Left renal pelvis (tissue), 4 donors: ENCODE measurements at places on chromosomes 12 and 14.
A peak's percentile ranks its signal among the peaks of the same experiment; 100 is the strongest.

- no peak for DNase-seq
These were observed 28.1 kb upstream of the CD163L1 start for GRCh38 chr12:7472060-7472459.

GRCh38 chr12:65662590-65662989 lies 161.7 kb upstream of the HMGA2 start:
- DNase-seq: no peak

DNA sequence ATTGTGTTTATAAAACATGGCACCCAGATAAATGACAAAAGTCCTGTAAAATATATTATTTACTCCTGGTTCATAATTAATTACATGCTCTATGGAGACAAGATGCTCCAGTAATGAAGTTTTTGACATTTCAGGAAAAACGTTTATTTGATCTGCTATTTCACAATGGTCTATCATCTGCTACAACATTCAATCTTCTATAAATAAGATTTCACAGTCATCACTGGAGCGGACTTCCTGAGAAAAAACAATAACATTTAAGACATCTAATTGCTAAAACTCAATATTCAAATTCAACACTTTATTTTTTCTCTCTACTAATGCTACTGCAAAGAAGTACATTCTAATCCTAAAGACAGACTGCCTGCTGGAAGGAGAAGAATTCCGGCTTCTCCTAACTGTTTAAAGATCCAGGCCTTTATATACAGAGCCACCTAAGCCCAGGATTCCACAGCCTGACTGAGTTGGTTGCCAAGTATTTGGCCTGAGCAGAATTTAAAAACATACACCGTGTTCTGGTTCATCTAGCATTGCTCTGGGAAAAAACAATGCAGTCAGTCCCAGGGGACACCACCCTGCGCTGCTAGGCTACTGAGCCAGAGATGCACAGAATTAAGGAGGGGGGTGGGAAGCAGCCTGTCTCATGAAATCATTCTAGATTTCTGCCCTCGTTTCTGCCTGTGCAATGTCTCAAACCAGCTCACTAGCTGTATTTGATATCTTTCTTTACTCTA lies 58.0 kb downstream of the TMTC1 start:
- no peak for DNase-seq

DNA sequence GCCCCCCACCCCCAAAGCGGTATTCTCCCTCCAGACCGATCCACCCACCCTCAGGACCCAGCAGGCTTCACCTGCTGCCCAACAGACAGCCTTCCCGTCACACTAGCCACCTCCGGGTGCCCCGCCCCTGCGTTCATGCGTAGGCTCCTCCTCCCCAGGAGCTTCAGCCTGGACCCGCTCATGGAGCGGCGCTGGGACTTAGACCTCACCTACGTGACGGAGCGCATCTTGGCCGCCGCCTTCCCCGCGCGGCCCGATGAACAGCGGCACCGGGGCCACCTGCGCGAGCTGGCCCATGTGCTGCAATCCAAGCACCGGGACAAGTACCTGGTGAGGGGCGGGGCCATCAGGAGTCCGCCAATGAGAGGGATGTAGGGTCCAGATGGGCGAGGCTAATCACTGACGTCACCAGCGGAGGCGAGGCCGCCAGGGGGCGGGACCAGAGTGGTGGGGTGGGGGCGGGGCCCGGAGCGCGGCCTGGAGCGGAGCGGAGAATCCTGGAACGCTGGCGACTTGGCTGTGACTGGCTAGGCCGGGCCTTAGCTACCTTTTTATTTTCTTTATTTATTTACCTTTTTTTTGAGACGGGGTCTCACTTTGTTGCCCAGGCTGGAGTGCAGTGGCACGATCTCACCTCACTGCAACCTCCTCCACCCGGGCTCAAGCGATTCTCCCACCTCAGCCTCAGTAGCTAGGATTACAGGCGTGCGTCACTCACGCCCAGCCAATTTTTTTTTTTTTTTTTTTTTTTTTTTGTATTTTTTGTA lies 4.4 kb downstream of the TNS2 start:
- peak; percentile 89 for DNase-seq

DNA sequence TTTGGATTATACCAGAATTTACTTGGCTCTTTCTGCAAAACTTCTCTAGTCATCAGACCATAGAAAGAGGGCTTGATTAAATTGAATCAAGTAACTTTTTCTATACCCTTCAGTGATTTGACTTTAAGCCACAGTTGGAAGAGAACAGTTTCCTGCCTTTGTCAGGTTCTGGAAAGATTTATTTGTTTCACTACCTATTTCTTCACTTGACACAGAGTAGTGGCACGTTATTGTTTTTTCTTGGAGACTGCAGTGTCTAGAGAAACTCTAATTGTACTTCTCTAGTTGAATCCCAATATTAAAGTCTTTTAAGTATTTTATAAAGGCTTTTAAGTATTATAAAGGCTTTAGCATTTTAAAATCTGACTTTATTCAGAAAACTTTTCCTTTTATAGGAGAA lies 138.1 kb downstream of the TMEM117 start:
- DNase-seq: no peak

DNA sequence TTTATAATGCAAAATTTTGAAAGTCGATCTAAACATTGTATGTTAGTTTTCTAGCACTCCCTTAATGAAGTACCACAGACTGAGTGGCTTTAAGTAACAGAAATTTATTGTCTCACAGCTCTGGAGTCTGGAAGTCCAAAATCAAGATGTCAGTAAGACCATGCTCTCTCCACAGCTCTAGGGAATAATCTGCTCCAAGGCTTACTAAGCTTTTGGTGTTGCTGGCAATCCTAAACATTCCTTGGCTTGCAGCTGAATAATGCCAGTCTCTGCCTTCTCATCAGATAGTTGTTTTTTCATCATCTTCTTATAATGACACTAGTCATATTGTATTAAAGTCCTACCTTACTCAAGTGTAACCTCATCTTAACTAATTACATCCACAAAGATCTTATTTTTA lies 102.2 kb downstream of the RASSF9 start:
- no peak for DNase-seq

GRCh38 chr12:123055281-123055766 lies 74.8 kb downstream of the ARL6IP4 start:
- no peak for DNase-seq

- peak; percentile 19 for DNase-seq
These were observed 77.6 kb upstream of the PRKD1 start for GRCh38 chr14:30005114-30005808.

DNA sequence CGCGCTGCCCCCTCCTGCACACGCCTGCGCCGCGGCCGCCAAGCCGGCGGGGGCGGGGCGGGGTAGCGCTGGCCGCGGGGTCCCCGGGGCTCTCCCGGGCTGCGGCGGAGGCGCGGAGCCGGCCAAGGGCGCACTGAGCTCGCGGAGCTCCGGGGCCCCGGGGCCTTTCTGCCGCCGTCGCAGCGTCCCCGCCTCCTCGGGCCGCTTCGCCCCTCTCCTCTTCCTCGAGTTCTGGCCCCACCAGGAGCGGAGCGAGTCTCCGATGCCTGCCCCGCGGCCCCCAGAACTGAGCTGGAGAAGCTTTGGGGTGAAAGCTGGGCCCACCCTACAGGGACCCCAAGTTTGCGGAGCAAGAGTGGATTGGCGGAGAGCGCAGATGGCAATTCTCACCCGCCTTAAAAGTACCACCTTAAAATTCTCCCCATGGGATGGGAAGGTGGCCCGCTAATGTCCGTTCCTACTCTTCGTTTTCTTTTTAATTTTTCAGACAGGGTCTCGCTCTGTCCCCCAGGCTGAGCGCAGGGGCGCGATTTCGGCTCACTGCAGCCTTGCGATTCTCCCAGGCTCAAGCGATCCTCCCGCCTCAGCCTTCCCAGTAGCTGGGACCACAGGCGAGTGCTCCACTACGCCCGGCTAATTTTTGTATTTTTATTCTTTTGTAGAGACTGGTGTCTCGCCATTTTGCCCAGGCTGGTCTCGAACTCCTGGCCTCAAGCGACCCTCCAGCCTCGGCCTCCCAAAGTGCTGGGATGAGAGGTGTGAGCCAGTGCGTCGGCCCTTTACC lies 129.6 kb downstream of the NDUFA12 start:
- DNase-seq: no peak

DNA sequence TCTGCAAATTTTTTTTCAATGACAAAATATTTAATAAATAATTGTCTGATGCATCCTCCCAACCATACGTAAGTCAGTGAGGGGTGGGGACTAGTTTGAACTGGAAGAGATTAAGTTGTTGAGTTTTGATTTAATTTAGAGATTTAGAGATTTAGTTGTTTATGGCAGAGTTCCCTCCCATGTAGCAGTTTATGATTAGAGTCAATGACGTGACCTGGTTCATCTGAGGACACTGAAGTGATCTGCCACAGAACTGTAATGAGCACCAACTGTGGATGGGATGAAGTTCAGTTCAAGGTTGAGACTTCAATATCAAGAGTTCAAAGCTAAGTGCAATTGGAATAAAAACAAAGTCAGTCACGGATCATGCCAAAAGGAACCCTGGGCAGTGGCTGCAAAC lies 609.3 kb downstream of the NOVA1 start:
- no peak for DNase-seq

DNA sequence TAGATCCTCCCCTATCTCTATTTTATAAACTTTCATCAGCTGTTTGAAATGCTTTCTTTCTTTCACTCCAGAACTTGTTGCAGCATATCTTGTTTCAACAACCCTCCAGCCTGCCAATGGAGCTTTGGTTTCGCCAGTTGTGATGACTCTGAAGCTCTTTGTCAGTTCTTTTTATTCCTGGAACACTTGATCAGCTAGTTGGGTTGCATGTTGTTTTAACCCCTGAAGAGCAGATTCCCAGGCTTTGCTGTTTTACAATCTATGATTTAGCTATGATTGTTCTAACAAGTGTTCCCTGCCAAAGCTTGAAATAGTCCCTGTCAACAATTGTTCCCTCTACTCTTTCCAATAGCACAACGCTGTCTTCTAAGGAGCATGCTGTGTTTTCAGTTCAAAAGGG lies 50.6 kb upstream of the FUT8 start:
- DNase-seq: peak; percentile 14

DNA sequence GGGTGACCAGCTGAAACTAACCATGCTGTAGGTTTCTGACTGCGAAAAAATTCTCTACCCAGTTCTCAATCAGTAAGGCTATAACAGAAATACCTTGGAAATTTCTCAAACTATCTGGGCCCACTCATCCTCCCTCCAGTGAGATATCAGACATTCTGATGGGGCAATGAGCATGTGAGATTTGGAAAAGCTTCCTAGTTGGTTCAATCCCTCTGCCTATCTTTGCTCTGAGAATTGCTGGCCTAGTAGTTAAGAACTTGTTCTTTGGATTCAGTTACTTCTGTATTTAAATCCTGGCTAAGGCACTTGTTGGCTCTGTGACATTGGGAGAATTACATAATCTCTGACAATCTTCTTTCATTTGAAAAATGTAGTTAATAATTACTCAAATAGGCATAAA lies 119.4 kb downstream of the SLC15A5 start:
- DNase-seq: no peak

- no peak for DNase-seq
These were observed 160.6 kb upstream of the SYT1 start for GRCh38 chr12:78703820-78704525.

GRCh38 chr12:101747697-101748096 lies 8.4 kb upstream of the SYCP3 start:
- DNase-seq: no peak

DNA sequence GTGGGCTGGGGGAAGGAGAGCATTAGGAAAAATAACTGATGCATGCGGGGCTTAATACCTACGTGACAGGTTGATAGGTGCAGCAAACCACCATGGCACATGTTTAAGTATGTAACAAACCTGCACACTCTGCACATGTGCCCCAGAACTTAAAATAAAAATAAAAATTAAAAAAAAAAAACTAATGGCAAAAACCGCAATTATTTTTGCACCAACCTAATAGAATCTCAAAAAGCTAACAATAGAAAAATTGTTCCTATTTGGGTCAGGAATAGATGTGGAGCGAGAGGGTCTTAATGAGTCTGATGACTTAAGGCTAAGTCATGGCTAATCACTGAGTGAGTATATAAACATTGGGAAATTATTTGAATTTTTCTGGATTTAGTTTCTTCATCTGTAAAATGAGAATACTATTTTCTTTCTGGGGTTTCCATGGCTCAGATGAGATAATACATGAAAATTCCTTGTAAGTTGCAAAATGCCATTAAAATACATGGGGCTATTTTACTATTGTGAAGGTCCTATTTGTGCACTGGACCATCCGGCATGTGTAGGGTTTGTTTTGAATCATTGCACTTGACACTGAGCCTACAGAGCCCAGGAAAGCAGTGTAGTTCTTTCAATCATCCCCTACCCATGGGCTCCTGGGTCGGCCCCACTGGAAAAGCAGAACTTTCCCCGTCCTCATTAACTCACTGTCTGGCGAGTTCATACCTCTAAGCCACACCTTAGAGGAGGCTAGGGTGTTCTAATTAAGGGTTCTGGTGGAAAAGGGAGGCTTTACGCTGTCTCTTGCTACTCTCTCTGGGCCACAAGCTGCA lies 164.1 kb upstream of the NTF3 start:
- no peak for DNase-seq

- DNase-seq: no peak
These were observed 182.6 kb downstream of the ETV6 start for GRCh38 chr12:11832093-11832492.

DNA sequence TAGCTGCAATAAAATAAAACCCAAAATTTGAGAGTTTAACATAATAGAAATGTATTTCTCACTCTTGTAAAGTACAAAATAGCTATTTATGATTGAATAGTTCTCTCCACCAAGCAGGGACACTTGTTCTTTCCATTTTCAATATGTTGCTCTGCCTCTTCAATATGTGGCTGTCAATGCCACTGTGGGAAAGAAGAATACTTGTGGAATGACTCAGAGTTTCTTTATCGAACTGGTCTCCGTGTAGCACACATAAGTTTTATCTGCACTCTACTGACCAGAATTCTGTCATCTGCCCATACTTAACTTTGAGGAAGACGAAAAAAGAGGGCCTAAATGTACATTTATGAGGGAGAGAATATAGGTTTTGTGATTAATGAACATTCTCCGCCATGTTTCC lies 256.9 kb downstream of the ATXN7L3B start:
- DNase-seq: no peak

DNA sequence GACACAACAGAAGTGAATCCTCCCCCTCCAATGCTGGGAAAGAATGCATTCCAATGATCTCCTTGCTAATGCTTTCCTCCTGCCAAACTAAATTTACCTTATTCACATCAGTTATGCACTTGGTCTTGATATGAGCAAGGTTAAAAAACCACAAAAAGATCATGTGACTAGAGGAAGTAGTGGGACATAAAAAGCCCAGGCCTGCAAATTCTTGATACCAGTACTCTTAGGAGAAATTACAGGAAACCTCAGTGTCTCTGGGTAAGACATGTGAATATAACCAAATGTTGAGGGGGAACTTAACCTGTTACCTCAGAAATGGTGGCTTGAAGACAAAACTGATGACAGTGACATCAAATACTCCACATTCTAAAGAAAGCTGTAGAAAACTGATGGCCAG lies 427.1 kb downstream of the RPS29 start:
- DNase-seq: no peak

DNA sequence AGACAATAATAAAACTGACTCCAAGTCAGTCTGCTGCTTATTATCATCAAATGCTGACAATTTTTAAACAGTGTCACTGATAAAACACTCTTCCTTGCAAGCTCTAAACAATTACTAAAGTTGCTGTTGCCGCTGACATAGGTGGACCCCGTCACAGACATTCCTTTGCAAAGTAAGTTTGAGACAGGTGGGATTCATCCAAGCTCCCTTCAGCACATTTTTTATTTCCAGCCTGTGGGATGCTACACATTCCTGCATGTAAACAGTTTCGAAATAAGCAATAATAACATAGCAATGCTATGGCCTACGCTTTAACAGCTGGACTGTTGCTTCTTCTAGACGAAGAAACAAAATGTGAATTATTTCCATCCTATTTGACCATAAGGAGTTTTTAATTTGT lies 85.4 kb upstream of the HIF1A start:
- no peak for DNase-seq

- no peak for DNase-seq
These were observed 4.0 kb downstream of the MYL2 start for GRCh38 chr12:110916295-110916875.
